ENCODE measurements at places on chromosomes 1 and 21. TPM values are rescaled to one million over a fixed set of nuclear protein-coding genes. Genes with fewer than 3 reads are reported as not detected.

TDRD5 gene
- not detected for total RNA-seq

FAM72C gene
- total RNA-seq, result not detected

ARTN gene
- 2.2 TPM for total RNA-seq

FNDC10 gene
- 11.3 TPM for total RNA-seq

LCE1A gene
- not detected for total RNA-seq

KRTAP26-1 gene
- total RNA-seq, result not detected

DTL gene
- total RNA-seq, result 0.78 TPM

LMX1A gene
- total RNA-seq, result not detected

OR2L2 gene
- total RNA-seq, result 0.46 TPM

HNRNPU gene
- 378 TPM for total RNA-seq

F13B gene
- total RNA-seq, result not detected

CA6 gene
- total RNA-seq, result 2.1 TPM

NUF2 gene
- 3.3 TPM for total RNA-seq

SPEN gene
- 92.1 TPM for total RNA-seq

SRM gene
- 32.8 TPM for total RNA-seq

CD1E gene
- 0.42 TPM for total RNA-seq

VASH2 gene
- total RNA-seq, result not detected

C1orf141 gene
- total RNA-seq, result not detected

TMEM51 gene
- 0.28 TPM for total RNA-seq

CYP4Z1 gene
- total RNA-seq, result not detected

SPATA46 gene
- total RNA-seq, result not detected

SHISAL2A gene
- 49.8 TPM for total RNA-seq

UBXN11 gene
- 129 TPM for total RNA-seq

PTPN22 gene
- total RNA-seq, result 27.5 TPM

RPS6KC1 gene
- 14.3 TPM for total RNA-seq

PCBP3 gene
- 4.0 TPM for total RNA-seq

TNFRSF4 gene
- total RNA-seq, result 1.1 TPM

TMEM82 gene
- not detected for total RNA-seq

RAB3B gene
- not detected for total RNA-seq

NCF2 gene
- total RNA-seq, result 22.6 TPM

LMNA gene
- total RNA-seq, result 470 TPM

AMIGO1 gene
- total RNA-seq, result 41.6 TPM

ZCCHC17 gene
- 15.1 TPM for total RNA-seq

MTARC2 gene
- total RNA-seq, result not detected

Measured in naive thymus-derived CD4-positive, alpha-beta T cell (primary cell).